ENCODE measurements at places on chromosomes 6 and 20.
A peak's percentile ranks its signal among the peaks of the same experiment; 100 is the strongest.

DNA sequence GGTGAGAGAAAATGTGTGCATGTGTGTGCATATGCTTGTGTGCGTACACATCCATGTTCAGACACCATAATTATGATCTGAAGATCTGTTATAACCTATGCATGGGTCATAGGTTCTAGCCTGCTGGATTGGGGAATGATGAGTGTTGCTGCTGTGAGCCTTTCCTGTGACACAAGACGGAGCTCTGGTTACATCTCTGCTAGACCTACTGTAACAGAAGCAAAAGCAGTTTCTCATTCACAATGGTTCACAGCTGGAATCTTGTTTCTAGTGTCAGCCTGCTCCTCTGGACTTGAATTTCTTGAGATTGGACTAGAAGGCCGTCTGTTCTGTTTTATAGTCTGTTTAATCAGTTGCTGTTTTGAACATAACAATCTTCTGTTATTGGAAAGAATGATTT is 40.1 kb downstream of the DEFB114 start:
- DNase-seq: no peak

GRCh38 chr20:51837436-51837835 is 35.1 kb upstream of the SALL4 start:
- DNase-seq: no peak

GRCh38 chr6:107114926-107115694 is at the start of gene BEND3:
Gene BEND3, minus strand, starts transcription at chr6:107115515. Its CDS starts 16,230 bp downstream, at chr6:107099285.
- peak; percentile 43 for DNase-seq

- no peak for DNase-seq
Measured at GRCh38 chr6:117478853-117479231, 3.6 kb upstream of the DCBLD1 start.

DNA sequence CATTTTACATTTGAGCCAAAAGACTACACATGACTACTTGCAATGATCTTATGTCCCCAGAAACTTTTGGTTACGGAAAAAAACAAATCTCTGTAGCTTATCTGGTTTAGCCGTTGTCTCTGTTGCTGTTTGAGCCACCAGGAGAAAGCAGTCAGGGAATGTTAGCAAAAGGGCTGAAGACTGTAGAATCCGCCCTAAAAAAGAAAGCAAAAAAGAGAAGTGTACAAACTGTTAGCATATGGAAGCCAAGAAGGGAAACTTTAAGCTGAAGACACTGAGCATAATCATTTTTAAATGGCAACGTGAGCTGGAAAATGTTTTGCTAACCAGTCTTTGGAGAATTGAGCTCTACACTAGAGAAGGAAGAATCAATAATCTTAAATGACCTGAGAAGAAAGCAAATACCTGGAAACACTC is 69.9 kb upstream of the MYLIP start:
- no peak for DNase-seq

GRCh38 chr6:7390226-7390878 is 744 bp downstream of the RIOK1 start:
- DNase-seq: no peak

- no peak for DNase-seq
Measured at GRCh38 chr6:43076464-43077332, 584 bp downstream of the PTK7 start.

DNA sequence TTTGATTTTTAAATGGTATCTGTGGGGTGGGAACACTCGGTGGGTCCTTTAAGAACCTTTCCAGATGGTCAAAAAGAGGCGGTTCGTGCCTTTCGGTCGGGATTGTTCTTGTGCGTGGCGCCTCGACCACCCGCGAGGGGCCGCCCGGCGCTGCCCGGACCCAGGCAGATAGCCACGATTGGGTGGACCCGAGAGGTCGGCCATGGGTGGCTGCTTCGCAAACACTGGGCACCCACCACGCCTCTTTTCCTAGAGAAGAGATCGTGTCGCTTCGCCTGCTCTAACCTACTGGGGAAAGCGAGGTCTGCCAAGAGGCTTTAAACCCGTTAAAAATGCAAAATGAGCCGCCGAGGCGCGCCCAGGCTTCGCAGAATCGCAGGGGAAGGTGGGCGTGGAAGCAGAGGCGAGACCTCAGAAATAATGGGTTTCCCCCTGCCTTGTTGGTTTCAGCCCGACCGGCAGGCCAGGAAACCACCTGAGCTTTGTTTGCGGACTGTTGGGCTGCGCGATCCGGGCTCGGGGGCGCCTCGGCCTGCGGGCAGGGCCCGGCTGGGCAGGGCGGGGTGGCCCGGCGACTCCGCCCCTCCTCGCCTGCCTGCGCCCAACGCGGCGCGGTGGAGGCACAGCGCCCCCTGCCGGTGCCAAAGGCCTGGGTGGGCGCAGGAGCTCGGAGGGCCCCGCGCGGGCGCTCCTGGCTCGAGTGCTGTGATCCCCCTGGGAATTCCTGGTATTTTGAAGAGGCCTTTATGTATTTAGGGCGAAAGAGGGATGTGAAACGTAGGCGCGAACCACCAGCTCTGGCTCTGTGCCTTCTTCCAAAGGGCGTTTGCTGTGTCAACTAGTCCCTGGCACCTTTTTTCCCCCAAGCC is 1.6 kb downstream of the MARCKS start:
- peak; percentile 71 for DNase-seq

DNA sequence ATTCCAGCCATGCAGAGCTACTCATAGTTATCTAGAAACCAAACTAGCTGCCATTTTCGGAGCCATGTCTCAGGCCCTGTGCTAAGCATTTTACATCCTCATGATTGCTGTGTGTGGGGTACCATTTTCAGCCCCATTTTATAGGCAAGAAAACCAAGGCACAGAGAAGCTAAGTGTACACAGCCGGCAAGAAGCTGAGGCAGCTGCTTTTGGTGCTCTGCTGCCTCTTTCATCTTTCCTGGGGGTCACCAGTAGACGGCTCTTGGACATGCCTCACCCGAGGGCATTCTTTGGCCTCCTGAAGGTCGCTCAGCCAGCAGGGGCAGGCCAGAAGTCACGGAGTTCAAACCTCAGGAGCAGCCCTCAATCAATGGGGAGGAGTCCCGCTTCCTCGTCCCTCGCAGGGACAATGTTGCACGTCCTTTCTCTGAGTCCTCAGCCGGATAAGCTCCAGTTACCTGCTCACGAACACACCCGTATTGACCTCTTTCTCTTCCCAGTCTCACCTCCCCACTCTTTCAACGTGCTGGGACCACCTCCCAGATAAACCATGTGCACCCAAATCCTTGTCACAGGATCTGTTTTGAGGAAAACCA is 82.6 kb upstream of the BLCAP start:
- DNase-seq: no peak

DNA sequence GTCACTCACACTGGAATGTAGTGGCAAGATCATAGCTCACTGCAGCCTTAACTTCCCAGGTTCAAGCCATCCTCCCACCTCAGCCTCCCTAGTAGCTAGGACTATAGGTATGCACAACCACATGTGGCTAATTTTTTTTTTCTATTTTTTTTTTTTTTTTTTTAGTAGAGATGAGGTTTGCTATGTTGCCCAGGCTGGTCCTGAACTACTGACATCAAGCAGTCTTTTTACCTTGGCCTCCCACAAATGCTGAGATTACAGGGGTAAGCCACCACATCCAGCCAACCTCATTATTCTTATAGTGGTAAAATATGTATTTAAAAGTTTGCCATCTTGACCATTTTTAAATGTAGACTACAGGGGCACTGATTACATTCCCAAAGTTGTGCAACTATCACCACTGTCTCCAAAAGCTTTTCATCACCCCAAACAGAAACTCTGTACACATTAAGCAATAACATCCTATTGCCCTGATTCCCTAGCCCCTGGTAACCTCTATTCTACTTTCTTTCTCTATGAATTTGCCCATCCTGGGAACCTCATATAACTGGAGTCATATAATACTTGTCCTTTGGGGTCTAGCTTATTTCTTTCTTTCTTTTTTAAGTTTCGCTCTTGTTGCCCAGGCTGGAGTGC is 268.0 kb upstream of the JARID2 start:
- no peak for DNase-seq

DNA sequence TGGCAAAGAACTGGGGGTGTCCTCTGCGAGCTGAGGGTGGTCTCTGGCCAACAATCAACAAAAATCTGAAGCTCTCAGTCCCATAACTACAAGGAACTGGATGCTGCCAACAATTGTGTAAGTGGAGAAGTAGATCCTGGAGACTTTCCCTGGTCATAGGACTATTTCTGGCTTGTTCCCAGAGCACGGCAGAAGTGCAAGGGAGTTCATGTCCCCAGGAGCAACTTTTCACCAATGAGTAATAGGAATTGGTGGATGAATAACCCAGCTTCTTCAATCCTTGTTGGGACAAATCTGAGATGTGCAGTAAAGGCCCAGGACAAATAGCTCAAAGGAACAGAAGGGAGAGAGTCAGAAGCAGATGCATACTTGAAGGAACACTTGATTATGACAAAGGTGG is 95.5 kb downstream of the QRSL1 start:
- DNase-seq: no peak
